Small intestine (tissue), 16 donors: ENCODE measurements at places on chromosomes 12 and 14. TPM values are rescaled to one million over a fixed set of nuclear protein-coding genes. Genes with fewer than 3 reads are reported as not detected.

- no peaks in the 10 kb centered on the region for H3K4me1 ChIP-seq
- no peak overlapping the region for H3K27ac ChIP-seq
- DNase-seq = no peak
- H3K27me3 ChIP-seq = no peaks in the 10 kb centered on the region
Measured at GRCh38 chr14:106508216-106508615, 981.8 kb downstream of the TMEM121 start.

DNA sequence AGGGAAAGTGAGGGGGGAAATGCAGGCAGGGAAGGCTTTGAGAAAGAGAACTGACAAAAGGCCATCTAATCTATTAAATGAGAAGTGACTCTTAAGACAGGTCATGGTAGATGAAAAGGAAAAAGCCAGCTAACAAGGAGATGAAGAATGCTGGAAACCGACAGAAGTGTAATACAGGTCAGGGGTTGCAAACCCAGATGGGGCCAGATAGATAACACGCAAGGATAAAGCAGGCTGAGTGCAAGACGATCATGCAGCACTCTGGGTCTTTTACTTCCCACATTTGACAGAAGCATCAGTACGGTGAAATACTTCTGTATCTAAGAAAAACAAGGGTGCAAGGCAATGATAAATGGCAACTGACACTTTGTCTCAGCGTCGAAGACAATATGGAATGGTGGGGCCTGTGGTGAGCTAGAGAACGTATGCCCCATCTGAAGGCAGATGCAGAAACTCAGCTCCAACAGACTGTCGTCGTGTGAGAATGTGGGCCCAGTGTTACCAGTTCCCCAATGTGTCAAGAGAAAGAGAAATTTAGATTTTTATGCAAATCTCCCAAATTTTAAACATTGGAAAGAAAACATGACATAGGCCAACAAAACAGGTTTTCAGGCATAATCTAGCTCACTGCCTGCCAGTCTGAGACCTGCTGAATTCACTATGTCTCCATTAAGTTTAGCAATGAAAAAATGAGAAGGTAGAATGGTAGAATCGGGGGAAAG is 187.4 kb downstream of the PHLDA1 start:
- H3K27me3 ChIP-seq = no peaks in the 10 kb centered on the region
- no peak overlapping the region for H3K4me3 ChIP-seq
- H3K4me1 ChIP-seq = no peaks in the 10 kb centered on the region
- DNase-seq = no peak
- no peaks in the 10 kb centered on the region for H3K36me3 ChIP-seq

DNA sequence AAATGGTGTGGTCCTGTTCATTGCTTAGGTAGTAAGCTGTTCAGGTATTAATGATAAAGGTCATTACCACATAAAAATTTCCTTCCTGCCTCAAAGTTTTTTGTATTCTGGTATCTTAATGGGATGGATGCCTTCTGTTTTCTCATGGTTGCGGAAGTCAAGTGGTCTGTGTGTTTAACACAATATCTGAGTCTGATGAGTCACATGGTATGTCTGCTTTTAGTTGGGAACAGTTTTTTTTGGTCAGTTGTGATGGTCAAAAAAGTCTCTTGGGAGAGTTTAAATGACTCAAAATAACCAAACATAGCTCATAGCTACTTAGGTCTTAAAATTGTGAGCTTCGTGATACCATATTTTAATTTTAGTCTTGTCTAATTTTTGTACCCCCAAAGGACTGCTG is 40.7 kb downstream of the STK38L start:
- peaks cover 4% of the 10 kb centered on the region for H3K4me1 ChIP-seq
- no peak overlapping the region for H3K4me3 ChIP-seq
- DNase-seq = no peak
- H3K27me3 ChIP-seq = no peaks in the 10 kb centered on the region
- H3K27ac ChIP-seq = no peak overlapping the region

DNA sequence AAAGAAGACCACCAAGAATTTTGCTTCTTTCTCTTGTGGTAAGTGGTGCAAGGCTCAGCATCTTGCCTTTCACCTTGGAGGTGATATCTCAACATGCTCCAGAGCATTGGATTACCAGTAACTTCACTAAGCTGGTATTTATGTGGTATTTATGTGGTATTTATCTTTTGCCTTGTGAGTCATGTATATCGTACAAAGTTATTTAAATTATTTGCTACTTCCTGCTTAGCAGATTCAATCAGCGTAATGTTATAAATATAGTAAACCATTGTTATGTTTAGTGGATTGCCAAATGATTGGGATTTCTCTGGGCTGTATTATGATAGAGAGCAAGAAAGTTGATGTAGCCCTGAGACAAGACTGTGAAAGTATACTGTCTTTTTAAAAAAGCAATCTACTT is 366.4 kb downstream of the IPO8 start:
- no peaks in the 10 kb centered on the region for H3K27me3 ChIP-seq
- no peak for DNase-seq
- H3K36me3 ChIP-seq = no peaks in the 10 kb centered on the region
- H3K4me3 ChIP-seq = no peak overlapping the region
- no peaks in the 10 kb centered on the region for H3K4me1 ChIP-seq
- H3K27ac ChIP-seq = no peak overlapping the region

- no peaks in the 10 kb centered on the region for H3K36me3 ChIP-seq
- H3K4me1 ChIP-seq = no peaks in the 10 kb centered on the region
- no peak for DNase-seq
- no peaks in the 10 kb centered on the region for H3K27me3 ChIP-seq
- no peak overlapping the region for H3K4me3 ChIP-seq
- H3K27ac ChIP-seq = no peak overlapping the region
Measured at GRCh38 chr12:119915894-119916510, 38.9 kb upstream of the CIT start.

DNA sequence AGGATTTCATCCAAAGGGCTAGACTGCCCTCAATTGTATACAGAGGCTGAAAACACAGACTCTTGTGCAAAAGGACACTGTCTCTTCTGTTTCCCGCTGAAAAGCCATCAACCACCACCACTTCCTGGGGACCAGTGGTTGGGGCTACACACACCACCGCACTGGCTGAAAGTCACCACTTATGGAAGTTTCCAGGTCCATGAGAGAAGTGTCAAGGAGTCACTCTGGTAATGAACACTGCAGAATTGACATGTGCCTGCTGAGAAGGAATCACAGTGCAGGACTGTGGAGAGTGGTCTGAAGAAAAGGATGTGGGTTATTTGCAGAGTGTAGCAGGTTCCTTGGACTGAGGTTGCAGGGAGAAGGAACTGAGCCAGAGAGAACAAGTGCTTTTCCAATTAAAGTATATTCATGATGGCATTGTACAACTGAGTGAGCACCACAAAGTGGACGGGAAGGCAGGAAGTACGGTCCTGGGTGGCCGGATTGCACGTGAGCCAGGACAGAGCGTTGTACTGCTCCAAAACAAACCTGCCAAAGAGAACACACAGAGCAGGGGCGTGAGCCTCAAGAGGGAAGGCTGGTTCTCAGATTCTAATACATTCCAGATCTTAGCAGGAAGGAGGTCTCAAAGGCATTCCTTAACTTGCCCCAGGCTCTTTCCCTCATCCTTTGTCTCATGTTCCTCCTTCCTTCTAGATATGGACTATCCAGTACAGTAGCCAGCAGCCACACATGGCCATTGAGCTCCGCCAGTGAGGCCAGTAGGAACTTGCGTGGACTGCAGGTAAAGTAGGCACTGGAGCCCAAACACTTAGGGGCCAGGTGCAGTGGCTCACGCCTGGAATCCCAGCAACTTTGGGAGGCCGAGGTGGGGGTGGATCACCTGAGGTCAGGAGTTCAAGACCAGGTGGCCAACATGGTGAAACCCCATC is 316.4 kb downstream of the MED13L start:
- peaks cover 36% of the 10 kb centered on the region for H3K36me3 ChIP-seq
- H3K27ac ChIP-seq = no peak overlapping the region
- DNase-seq = no peak
- H3K4me3 ChIP-seq = no peak overlapping the region

GRCh38 chr12:63802012-63802608 is 22.4 kb downstream of the RXYLT1 start:
- no peaks in the 10 kb centered on the region for H3K27me3 ChIP-seq
- no peak overlapping the region for H3K4me3 ChIP-seq
- no peaks in the 10 kb centered on the region for H3K36me3 ChIP-seq
- no peaks in the 10 kb centered on the region for H3K4me1 ChIP-seq

GRCh38 chr14:23101213-23101970 is 3.4 kb downstream of the CIROP start:
- DNase-seq = no peak
- peaks cover 5% of the 10 kb centered on the region for H3K36me3 ChIP-seq
- H3K27me3 ChIP-seq = peaks cover 11% of the 10 kb centered on the region
- peaks cover 8% of the 10 kb centered on the region for H3K4me1 ChIP-seq

DNA sequence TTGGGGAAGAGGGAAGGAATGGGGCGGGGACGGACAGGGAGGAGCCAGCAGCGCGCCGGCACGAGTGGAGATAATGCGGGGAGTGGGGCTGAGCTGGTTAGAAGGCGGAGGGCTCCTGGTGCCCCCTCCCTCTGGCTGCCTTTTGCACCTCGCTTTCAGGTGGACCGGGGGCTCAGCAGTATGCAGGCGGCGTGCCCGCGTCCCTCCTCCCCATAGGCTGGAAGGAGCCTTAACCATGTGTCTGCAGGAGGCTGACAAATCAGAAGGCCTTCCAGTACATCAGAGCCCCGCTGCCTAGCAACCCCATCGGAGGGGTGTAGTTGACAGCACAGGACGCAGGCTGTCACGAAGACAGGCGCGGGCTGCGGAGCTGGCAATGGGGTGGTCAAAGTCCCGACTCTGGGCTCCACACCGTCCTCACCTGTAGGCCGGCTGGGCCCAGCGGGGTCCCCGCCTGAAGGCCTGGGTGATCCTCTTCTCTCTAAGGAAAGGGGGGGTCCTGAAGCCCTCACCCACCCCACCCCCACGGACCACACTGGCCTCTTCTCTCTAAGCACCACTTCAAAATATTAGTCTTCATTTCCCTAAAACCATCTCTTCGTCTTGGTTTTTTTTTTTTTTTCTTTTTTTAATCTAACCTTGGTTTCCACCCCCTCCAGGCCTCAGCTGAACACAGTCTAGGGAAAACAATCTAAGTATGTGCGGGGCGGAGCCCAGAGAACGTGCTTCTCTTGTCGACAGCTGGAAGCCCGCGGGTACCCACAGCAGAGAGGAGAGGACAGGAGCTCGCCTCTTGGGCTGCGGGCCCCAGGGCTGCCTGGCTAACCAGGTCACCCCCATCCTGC is 44.5 kb downstream of the KDM2B start:
- DNase-seq = peak; percentile 81
- H3K36me3 ChIP-seq = peaks cover 38% of the 10 kb centered on the region
- peak overlapping the region; percentile 92 for H3K27ac ChIP-seq
- peak overlapping the region; percentile 73 for H3K4me3 ChIP-seq
- H3K4me1 ChIP-seq = peaks cover 13% of the 10 kb centered on the region

DNA sequence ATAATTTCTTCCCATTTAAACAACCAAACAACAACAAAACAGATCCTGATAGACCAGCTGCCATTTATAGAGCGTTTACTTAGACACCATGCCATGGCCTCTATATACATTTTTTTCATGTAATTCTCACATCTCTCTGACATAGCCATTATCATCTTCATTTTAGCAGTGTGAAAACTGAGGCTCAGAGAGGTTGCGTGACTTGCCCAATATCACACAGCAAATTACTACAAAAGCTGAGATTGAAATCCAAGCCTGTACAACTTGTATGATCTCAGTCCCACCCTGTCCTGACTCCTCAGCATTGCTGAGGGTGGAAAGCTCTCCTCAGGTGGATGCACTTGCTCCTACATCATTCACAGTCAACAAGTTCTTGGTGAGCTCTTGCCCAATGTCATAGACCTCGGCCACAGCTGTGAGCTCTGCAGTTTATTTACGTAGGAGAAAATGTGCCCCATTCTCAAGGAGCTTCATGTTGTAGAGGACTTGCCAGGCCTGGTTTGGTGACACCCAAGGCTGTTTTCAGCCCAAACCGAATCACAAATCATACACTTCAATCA is 55.5 kb downstream of the CRACR2A start:
- H3K36me3 ChIP-seq = no peaks in the 10 kb centered on the region
- no peak overlapping the region for H3K27ac ChIP-seq
- no peaks in the 10 kb centered on the region for H3K27me3 ChIP-seq
- no peak overlapping the region for H3K4me3 ChIP-seq
- H3K4me1 ChIP-seq = no peaks in the 10 kb centered on the region

DNA sequence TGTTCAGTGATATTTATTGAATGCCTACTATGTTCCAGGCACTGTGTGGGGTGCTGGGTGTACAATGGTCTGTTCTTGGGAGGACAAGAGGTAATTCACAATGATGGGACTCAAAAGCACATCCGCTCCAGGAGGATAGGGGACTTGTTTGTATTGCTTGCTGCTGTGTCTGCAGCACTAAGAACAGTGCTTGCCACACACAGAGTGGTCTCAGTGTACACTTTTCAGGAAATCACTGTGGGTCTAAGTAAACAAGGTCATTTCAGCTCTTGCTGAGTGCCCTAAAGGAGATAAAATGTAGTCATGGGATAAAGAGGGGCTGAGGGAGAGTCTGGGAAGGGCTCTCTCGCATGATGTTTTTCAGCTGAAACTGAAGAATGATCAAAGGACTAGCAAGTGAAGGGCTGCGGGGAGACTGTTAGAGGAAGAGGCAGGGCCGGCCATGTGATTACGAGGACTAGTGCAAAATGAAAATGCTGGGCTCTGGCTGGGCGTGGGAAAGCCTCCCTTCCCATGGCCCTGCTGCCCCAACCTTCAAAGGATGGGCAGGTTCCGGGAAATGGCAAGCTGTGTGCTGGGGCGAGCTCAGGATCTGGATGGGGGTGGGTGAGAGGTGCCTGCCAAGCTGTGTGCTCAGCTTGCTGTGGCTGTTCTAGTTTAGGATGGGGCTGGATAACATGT is 39.1 kb downstream of the ADCK1 start:
- no peak for DNase-seq
- no peaks in the 10 kb centered on the region for H3K27me3 ChIP-seq
- H3K4me1 ChIP-seq = no peaks in the 10 kb centered on the region

GRCh38 chr12:52127683-52128450 is 48.4 kb downstream of the SMIM41 start:
- H3K36me3 ChIP-seq = no peaks in the 10 kb centered on the region
- DNase-seq = no peak
- peaks cover 7% of the 10 kb centered on the region for H3K27me3 ChIP-seq
- H3K27ac ChIP-seq = no peak overlapping the region
- no peaks in the 10 kb centered on the region for H3K4me1 ChIP-seq
- no peak overlapping the region for H3K4me3 ChIP-seq

TMEM233 gene
- polyA plus RNA-seq = 0.18 TPM

C12orf60 gene
- not detected for polyA plus RNA-seq

LRP1-AS gene
- polyA plus RNA-seq = not detected

SYNDIG1L gene
- polyA plus RNA-seq = 0.06 TPM

ETNK1 gene
- polyA plus RNA-seq = 34.2 TPM
